ENCODE measurements at places on chromosomes 6 and 20.

DNA sequence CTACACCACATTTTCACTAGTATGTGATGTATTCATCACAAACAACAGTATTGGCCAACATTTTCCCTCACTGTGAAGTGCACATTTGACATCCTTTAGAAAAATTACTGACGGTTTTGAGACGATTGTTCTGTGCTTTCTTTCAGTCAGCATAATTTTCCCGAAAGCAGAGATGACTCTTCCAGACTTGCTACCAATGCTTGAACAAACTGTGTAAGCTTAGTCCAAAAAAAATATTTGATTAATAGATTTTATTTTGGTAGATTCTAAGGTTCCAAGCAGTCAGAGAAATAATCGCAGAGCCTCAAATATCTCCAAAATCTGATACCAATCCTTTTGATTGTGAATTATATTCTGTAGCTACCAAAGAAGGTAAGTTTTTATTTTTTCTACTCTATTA is 151.1 kb upstream of the ESR1 start:
- no peak for DNase-seq

- no peak for DNase-seq
These were observed 135.7 kb downstream of the BCAS1 start for GRCh38 chr20:53934421-53935343.

GRCh38 chr6:42715871-42716270 is 6.5 kb downstream of the PRPH2 start:
- no peak for DNase-seq

DNA sequence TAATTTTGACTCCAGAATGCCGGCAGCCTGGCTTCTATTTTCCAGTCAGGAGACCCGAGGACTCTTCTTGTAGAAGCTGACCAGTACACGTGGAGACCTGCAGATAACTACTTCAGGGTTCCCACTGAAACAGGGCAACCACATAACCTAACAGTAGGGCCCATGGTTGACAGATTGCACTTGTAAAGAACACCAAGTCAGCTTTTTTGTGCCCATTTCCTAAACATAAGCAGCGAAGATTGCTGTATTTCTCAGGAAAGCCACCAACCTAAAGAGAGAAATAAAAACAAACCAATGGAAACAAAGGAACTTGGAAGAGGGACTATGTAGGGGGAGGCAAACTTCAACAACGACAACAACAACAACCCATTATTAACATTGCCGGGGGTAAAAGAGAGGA is 50.1 kb upstream of the EDN3 start:
- no peak for DNase-seq

- no peak for DNase-seq
These were observed 413.0 kb downstream of the BMP2 start for GRCh38 chr20:7180256-7181045.

DNA sequence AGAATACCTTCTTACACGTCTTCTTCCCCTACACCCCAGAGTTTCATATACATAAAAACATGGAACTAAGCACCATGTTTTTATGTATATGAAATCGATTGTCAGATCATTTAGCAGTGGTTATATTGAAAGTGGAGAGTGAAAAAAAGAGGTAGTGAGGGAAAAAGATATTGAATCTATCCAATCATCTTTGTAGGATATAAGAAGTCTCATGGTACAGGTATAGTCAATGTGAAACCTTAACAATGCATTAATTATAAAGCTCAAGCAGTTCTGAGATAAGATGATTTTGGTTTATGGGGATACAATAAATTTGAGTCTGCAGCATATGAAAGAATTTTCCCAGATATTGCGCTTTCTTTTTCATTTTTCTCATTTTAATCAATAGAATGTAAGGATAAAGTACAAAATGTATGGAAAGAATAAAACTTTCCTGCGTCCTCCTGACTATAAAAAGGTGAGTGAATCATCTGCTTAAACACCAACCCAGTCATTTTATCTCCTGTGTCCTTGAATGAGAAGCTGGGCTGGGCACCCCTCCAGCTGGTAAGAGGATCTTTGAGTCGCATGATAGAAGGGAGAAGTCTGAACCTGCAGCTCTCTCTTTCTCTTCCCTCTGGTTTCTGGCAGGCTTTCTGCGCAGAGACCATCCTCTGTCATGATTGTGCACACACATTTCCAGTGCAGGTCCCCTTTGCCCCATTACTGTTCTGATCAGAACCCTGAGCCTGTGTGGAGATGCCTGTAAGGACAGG is 28.1 kb upstream of the AKIRIN2 start:
- no peak for DNase-seq

GRCh38 chr20:15900443-15900842 is 672.8 kb downstream of the KIF16B start:
- no peak for DNase-seq

GRCh38 chr6:110363748-110364147 is 5.6 kb upstream of the METTL24 start:
- no peak for DNase-seq

- no peak for DNase-seq
These were observed 2.2 kb upstream of the KIF25 start for GRCh38 chr6:167995302-167995701.

DNA sequence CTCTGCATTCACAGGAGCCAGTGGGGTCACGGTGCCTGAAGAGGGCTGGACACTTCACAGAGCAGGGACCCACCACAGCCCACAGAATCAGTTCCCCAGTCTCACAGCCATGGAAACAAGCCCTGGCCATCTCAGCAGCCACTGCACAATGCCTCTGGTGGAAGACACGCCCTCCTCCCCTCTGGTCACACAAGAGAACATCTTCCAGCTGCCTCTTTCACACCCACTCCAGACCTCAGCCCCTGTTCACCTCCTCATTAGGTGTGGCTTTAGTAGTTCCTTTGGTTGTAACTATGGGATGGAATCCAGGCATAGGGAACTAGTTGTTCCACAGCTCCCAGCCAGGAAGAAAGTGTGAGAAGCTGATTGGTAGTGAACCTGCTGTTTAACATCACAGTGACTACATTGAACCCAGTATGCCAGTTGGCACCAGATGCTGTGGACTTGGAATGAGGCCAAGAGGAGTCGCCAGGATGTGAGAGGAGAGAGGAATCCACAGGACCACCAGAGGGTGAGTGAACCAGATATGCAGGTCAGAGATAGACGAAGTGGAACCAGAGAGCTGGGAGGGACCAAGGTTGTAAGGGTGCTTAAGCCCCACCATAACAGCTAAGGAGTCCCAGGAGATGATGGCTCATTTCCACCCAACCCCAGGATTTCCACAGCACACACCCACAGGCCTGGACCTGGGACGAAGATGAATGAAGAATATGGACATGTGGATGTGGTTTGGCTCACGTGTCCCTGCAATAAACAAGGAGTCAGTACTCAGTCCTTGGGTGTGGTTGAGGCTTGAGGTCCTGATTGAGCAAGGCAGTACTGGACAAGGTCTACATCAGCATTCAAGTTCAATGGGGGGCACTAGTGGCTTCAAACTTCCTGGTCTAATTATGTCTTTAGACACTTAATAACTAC is 8.8 kb upstream of the BTN3A3 start:
- no peak for DNase-seq

DNA sequence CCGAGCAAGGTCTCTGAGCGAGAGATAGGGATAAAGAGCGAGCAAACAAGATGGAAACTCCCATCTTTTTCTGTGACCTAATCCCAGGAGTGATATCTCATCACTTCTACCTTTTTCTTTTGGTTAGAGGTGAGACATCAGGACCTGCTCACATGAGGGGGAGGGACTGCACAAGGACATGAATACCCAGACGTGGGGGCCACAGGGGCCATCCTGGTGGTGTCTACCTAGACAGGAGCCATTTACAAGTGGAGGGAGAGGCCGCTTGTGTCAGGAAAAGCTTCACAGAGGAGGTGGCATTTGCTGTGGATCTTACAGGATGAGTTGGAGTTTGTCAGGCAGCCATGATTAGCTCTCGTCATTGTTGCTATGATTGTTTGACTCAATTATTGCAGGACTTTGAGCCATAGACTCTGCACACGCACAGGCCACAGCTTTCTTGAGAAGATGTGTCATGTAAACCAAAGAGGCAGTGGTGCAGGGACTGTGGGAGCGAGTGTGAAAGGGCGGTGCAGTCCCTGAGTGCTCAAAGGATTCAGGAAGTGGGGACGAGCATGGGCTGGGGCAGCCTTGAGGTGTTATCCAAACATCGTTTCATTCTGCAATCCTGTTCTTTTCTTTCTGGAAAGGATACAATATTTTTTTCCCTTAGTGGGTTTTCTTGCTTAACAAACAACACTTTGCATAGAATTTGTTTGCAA is 7.7 kb downstream of the NPEPL1 start:
- DNase-seq, result no peak

- DNase-seq, result no peak
These were observed 56.7 kb downstream of the ATXN1 start for GRCh38 chr6:16704401-16705045.

DNA sequence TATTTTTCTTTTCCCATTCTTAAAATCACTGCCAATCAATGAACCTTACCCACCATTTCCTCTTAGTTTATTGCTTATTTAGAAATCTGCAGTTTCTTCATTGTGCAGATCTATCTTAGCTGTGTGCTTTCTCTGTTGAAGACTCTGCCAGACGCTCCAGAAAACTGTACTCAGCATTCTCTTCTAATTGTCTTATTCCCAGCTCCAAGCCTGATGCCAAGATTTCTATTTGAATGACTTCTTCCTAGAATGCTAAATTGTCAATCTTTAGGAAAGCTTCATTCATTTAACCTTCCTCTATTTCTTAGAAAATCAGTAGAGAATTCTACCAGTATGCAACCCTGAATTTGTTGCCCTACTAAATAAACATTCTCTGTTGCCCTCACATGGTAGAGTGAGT is 308.9 kb downstream of the KHDRBS2 start:
- no peak for DNase-seq

DNA sequence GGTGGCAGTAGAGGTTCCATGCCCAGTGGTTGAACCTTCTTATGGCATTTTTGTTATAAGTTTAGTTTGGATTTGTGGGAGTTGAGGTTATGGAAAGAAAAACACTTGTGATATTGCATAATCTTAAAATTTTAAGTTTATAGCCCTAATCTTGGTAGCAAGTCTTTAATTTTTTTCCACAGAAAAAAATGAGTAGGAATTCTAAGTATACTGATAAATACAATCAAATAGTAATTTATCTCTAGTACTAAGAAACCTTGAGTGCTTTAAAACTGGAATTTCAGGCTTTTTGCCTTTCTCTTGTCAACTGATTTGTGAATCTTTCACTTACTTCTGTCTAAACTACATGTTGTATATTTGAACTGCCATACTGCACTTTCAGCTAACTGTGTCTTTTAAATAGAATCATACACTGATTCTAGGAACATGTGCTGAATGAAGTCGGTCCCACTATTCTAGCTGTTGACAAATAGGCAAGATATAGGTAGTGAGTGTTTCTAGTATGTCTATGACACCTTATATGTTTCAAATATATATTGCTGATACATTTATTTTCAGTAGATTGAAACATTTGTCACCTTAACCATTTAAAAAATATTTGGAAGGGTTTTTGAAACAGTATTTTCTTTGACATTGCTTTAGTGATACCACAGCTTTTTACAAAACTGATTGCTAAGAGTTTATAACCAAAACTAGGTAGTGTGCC is 2.4 kb downstream of the PARD6B start:
- DNase-seq, result no peak

GRCh38 chr6:24879351-24879750 is 56.4 kb downstream of the RIPOR2 start:
- DNase-seq, result no peak

- DNase-seq, result no peak
These were observed 59.6 kb downstream of the TIAM2 start for GRCh38 chr6:155054491-155055250.

Measured in activated T-helper 1 cell treated with anti-CD3 and anti-CD28 coated beads, Interleukin-2, amount 50 U/mL, for 16 hours (primary cell).